Tibial nerve (tissue), 4 donors: ENCODE measurements at places on chromosomes 4 and X. TPM values are rescaled to one million over a fixed set of nuclear protein-coding genes. Genes with fewer than 3 reads are reported as not detected.

Gene SYN1
- not detected for total RNA-seq

Gene SPANXB1
- total RNA-seq: not detected

Gene GAGE12E
- not detected for total RNA-seq

Gene CENPE
- 1.3 TPM for total RNA-seq

Gene NKX1-1
- total RNA-seq: not detected

Gene PCDH11X
- total RNA-seq: 1.5 TPM

Gene TNMD
- not detected for total RNA-seq

Gene TBC1D8B
- 10.5 TPM for total RNA-seq

Gene CAMK2D
- 58.5 TPM for total RNA-seq

Gene F8A1
- total RNA-seq: 27.3 TPM

Gene SLC16A2
- 9.2 TPM for total RNA-seq

Gene POF1B
- total RNA-seq: 0.63 TPM

Gene KDR
- 28.8 TPM for total RNA-seq

Gene ATP11C
- 37.8 TPM for total RNA-seq

Gene EDA
- 13.8 TPM for total RNA-seq

Gene TIMM8A
- 7.5 TPM for total RNA-seq

Gene SPOCK3
- total RNA-seq: not detected

Gene SYP
- total RNA-seq: 7.4 TPM

Gene DMP1
- total RNA-seq: not detected

DNA sequence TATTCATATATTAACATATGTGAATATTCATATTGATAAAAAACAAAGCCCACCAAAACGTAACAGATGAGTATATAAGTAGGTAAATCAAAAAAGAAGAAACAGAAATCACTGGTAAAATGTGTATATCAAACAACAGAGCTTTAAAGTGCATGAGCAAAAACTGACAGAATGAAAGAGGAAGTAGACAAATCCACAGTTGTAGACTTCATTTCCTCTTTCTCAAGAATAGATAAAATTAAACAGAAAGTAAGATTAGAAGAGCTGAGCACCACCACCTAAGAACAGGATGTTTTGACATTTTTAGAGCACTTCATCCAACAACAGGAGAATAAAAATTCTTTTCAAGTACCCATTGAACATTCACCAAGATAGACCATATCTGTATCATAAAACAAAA lies 64.6 kb downstream of the CNKSR2 start:
- no peak for DNase-seq
- no peaks in the 10 kb centered on the region for H3K27me3 ChIP-seq
- no peak overlapping the region for H3K27ac ChIP-seq

- H3K36me3 ChIP-seq: no peaks in the 10 kb centered on the region
- DNase-seq: no peak
- no peaks in the 10 kb centered on the region for H3K27me3 ChIP-seq
- no peaks in the 10 kb centered on the region for H3K4me1 ChIP-seq
- H3K27ac ChIP-seq: no peak overlapping the region
Measured at GRCh38 chr4:170931321-170931720, 841.6 kb upstream of the AADAT start.

DNA sequence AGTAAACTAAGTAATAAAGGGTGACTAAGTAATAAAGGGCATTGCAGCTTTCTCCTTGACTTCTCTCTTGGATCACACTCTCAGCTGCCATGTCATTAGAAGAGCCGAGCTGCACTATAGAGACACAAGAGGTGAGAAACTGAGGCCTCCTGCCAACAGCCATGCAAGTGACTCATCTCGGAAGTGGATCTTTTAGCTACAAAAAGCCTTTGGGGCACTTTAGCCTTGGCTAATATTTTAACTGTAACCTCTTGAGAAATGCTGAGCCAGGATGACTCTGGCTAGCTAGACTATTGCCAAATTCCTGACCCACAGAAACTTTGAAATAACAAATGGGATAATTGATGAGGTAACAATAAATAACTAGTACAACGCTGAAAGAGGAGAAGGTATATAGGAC lies 1.5 kb upstream of the NEIL3 start:
- no peak overlapping the region for H3K27ac ChIP-seq
- no peak overlapping the region for H3K4me3 ChIP-seq
- no peak for DNase-seq

- no peak for DNase-seq
- no peaks in the 10 kb centered on the region for H3K27me3 ChIP-seq
- H3K4me1 ChIP-seq: no peaks in the 10 kb centered on the region
- no peak overlapping the region for H3K4me3 ChIP-seq
Measured at GRCh38 chrX:135697601-135698000, 15.8 kb upstream of the CT45A1 start.

GRCh38 chr4:8346838-8347605 lies 77.5 kb downstream of the HTRA3 start:
- H3K4me1 ChIP-seq: peaks cover 20% of the 10 kb centered on the region
- no peaks in the 10 kb centered on the region for H3K27me3 ChIP-seq
- no peaks in the 10 kb centered on the region for H3K36me3 ChIP-seq
- DNase-seq: no peak

DNA sequence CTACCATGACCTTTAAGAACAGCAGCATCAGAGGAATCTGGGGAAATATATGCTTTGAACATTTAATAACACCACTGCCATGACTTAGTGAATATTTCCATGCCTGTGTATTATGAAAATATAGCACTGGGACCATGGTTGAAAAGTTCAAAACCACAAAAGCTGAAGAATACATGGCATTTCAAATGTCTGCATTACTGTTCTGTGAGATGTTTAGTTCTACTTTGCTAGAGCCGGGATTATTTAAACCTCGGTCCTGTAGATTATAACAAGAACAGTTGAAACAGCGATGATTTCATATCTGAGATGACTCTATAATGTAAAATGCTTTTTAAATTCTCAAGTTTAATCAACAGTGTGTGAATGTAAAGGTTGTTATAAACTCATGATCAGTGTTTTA lies 126.7 kb upstream of the AGA start:
- no peaks in the 10 kb centered on the region for H3K27me3 ChIP-seq
- H3K36me3 ChIP-seq: no peaks in the 10 kb centered on the region
- H3K4me3 ChIP-seq: no peak overlapping the region
- DNase-seq: no peak
- H3K4me1 ChIP-seq: peaks cover 6% of the 10 kb centered on the region

GRCh38 chr4:15651676-15652075 lies 3.5 kb downstream of the FBXL5 start:
- peaks cover 41% of the 10 kb centered on the region for H3K4me1 ChIP-seq
- no peaks in the 10 kb centered on the region for H3K36me3 ChIP-seq

- no peaks in the 10 kb centered on the region for H3K27me3 ChIP-seq
- peaks cover 8% of the 10 kb centered on the region for H3K4me1 ChIP-seq
- no peak for DNase-seq
- H3K27ac ChIP-seq: no peak overlapping the region
- no peaks in the 10 kb centered on the region for H3K36me3 ChIP-seq
Measured at GRCh38 chr4:119244832-119245231, 32.3 kb downstream of the USP53 start.

GRCh38 chr4:138374947-138375346 lies 132.8 kb upstream of the SLC7A11 start:
- H3K4me1 ChIP-seq: no peaks in the 10 kb centered on the region
- no peak for DNase-seq
- no peaks in the 10 kb centered on the region for H3K36me3 ChIP-seq
- H3K27ac ChIP-seq: no peak overlapping the region
- no peaks in the 10 kb centered on the region for H3K27me3 ChIP-seq
- H3K4me3 ChIP-seq: no peak overlapping the region

DNA sequence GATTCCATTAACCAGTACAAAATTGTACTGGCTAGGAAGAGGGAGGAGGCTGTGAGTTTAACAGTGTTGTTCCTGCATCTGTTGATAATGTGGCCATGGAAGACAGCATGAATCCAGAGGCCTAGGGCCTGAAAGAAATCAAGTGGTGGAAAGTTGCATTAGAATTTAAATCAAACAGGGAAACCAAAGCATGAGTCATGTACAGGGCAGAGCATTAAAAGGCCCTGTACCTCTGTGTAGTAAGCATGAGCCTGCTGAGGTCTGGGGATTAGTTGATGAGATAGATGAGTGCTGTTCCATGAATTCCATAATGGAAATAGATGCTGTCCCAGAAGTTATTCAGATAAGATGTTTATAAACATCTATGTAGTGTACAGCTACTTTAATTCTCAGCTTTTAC lies 58.3 kb downstream of the MID1IP1 start:
- H3K36me3 ChIP-seq: no peaks in the 10 kb centered on the region
- H3K27me3 ChIP-seq: no peaks in the 10 kb centered on the region
- no peak overlapping the region for H3K4me3 ChIP-seq
- no peak overlapping the region for H3K27ac ChIP-seq
- no peak for DNase-seq

DNA sequence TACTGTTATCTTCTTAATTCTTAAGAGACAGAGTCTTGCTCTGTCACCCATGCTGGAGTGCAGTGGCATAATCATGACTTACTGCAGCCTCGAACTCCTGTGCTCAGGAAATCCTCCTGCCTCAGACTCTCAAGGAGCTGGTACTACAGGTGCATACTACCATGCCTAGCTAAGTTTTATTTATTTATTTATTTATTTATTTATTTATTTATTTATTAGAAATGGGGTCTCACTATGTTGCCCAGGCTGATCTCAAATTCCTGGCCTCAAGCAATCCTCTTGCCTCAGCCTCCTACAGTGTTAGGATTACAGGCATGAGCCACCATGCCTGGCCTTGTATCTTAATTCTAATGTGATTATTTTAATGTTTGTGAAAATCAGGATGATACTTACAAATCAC lies 125.6 kb downstream of the THOC2 start:
- no peak overlapping the region for H3K4me3 ChIP-seq
- no peaks in the 10 kb centered on the region for H3K4me1 ChIP-seq
- H3K36me3 ChIP-seq: no peaks in the 10 kb centered on the region

GRCh38 chr4:57081651-57082621 lies 28.2 kb downstream of the IGFBP7 start:
- H3K4me3 ChIP-seq: no peak overlapping the region
- peaks cover 25% of the 10 kb centered on the region for H3K4me1 ChIP-seq
- no peaks in the 10 kb centered on the region for H3K27me3 ChIP-seq
- peak overlapping the region; percentile 56 for H3K27ac ChIP-seq
- H3K36me3 ChIP-seq: no peaks in the 10 kb centered on the region

GRCh38 chr4:29310252-29310651 lies 1409.9 kb upstream of the PCDH7 start:
- no peak overlapping the region for H3K27ac ChIP-seq
- H3K4me1 ChIP-seq: no peaks in the 10 kb centered on the region
- no peaks in the 10 kb centered on the region for H3K36me3 ChIP-seq
- H3K4me3 ChIP-seq: no peak overlapping the region
- no peak for DNase-seq

- H3K27me3 ChIP-seq: no peaks in the 10 kb centered on the region
- no peak overlapping the region for H3K4me3 ChIP-seq
- H3K36me3 ChIP-seq: no peaks in the 10 kb centered on the region
- no peak overlapping the region for H3K27ac ChIP-seq
Measured at GRCh38 chr4:16852644-16853043, 45.8 kb downstream of the LDB2 start.

- H3K27me3 ChIP-seq: no peaks in the 10 kb centered on the region
- no peak overlapping the region for H3K27ac ChIP-seq
- no peak for DNase-seq
- H3K36me3 ChIP-seq: no peaks in the 10 kb centered on the region
Measured at GRCh38 chr4:4659871-4660651, 118.2 kb upstream of the STX18 start.

DNA sequence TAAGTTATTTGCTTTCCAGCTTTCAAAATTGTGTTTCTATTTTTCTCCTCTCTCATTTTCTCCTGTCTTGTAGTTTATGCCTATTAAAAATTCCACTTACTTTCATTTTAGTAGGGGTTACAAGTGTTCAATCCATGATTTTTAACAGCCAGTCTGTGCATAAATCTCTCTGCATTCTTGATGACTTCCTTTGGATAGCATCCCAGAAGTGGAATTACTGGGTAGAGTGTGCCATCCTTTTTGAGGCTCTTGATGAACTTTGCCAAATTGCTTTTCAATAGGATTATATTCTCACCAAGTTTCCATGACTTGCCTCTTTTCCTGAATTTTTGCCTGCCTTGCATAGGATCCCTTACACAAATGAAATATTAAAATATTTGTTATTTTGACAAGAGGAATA lies 58.5 kb downstream of the DIPK2B start:
- no peaks in the 10 kb centered on the region for H3K27me3 ChIP-seq
- no peaks in the 10 kb centered on the region for H3K4me1 ChIP-seq
- DNase-seq: no peak
- no peak overlapping the region for H3K27ac ChIP-seq

DNA sequence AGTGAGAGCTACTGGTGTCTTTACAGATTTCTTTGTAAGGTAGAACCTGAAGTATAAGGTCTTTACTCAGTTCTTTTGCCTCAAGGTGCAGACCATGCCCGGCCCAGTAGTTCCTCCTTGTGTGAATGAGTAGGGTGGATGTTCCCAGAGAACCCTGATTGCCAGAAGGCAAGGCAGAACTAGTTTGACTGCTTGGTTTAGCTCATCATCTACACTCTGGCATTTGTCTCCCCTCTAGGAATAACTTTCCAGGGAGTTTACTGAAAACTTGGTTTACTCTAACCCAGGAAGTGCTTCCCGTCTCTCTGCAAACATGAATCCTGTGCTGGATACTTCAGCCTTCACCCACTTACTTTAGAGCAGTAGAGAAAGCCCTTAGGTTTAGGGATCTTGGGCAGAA lies 29.1 kb downstream of the MCUB start:
- no peak overlapping the region for H3K27ac ChIP-seq
- H3K4me3 ChIP-seq: no peak overlapping the region
- no peaks in the 10 kb centered on the region for H3K4me1 ChIP-seq
- no peaks in the 10 kb centered on the region for H3K36me3 ChIP-seq
- H3K27me3 ChIP-seq: no peaks in the 10 kb centered on the region

GRCh38 chrX:103789004-103789403 lies 12.4 kb downstream of the PLP1 start:
- H3K27me3 ChIP-seq: peaks cover 46% of the 10 kb centered on the region
- peaks cover 17% of the 10 kb centered on the region for H3K4me1 ChIP-seq

DNA sequence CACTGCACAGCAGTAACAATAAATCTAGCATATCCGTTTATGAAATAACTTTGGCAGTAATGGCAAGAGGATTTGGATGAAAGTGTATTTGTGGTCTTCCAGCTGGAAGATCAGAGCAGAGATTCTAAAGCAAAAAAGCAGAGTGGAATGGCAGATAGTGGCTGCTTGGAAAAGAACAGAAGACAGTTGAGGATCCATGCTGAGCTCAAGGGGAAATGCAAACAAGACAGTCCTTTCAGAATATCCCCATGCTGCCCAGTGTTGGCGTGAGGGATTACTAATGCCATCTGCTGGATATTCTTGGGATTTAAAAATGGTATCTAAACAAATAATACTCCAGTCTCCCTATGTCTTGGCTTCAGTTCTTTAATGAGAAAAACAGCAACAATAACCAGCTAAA lies 629.1 kb upstream of the ATOH1 start:
- no peaks in the 10 kb centered on the region for H3K4me1 ChIP-seq
- no peak overlapping the region for H3K4me3 ChIP-seq
- H3K27me3 ChIP-seq: no peaks in the 10 kb centered on the region
- no peak for DNase-seq

GRCh38 chr4:78630615-78631014 lies 79.0 kb downstream of the ANXA3 start:
- H3K36me3 ChIP-seq: no peaks in the 10 kb centered on the region
- H3K27me3 ChIP-seq: no peaks in the 10 kb centered on the region
- no peak overlapping the region for H3K27ac ChIP-seq
